ENCODE measurements at places on chromosomes 13 and 19. TPM values are rescaled to one million over a fixed set of nuclear protein-coding genes. Genes with fewer than 3 reads are reported as not detected.

Gene GPR12
- total RNA-seq, result not detected

Gene GPR4
- not detected for total RNA-seq

Gene GNA15
- total RNA-seq, result not detected

Gene LIM2
- not detected for total RNA-seq

Gene CEACAM7
- total RNA-seq, result not detected

Gene ZNF460
- 62.5 TPM for total RNA-seq

Gene LAIR1
- 3.9 TPM for total RNA-seq

Gene ZNF221
- not detected for total RNA-seq

Gene TEX29
- not detected for total RNA-seq

Gene SYNE4
- 4.5 TPM for total RNA-seq

Gene ATP1A3
- total RNA-seq, result 33.0 TPM
